Hematopoietic multipotent progenitor cell treated with erythropoietin and hydrocortisone succinate and interleukin-3 and kit ligand, for 4 days (in vitro differentiated cells): ENCODE measurements at places on chromosomes 1 and 21.

- DNase-seq: no peak
Measured at GRCh38 chr21:17436626-17437111, 76.2 kb upstream of the CXADR start.

DNA sequence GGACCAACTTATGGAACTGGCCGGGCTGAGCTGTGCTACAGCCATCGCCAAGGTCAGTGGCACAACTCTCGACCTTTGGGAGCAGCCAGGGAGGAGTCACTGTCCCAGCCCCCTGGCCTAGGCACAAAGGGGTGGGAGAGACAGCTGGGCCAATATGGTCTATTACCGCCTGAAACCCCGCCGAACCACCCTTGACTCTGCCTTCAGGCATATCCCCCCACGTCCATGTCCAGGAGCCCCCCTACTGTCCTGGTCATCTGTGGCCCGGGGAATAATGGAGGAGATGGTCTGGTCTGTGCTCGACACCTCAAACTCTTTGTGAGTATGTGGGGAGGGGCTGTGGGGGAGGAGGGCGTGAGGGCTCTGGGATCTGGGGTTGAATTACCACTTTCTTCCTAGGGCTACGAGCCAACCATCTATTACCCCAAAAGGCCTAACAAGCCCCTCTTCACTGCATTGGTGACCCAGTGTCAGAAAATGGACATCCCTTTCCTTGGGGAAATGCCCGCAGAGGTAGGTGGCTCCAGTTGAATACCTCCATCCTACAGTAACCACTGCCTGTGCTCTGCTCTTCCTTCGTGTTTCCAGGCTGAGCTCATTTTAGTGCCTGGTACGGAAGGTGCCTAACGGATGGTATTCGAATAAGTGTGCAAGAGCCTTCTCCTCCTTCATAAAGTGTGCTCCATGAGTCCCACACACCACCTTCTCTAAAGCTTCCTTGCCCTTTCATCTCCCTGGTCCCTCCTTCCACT is 758 bp downstream of the NAXE start:
- DNase-seq: peak; percentile 16

GRCh38 chr1:183733715-183734114 is 71.2 kb upstream of the RGL1 start:
- peak; percentile 18 for DNase-seq

DNA sequence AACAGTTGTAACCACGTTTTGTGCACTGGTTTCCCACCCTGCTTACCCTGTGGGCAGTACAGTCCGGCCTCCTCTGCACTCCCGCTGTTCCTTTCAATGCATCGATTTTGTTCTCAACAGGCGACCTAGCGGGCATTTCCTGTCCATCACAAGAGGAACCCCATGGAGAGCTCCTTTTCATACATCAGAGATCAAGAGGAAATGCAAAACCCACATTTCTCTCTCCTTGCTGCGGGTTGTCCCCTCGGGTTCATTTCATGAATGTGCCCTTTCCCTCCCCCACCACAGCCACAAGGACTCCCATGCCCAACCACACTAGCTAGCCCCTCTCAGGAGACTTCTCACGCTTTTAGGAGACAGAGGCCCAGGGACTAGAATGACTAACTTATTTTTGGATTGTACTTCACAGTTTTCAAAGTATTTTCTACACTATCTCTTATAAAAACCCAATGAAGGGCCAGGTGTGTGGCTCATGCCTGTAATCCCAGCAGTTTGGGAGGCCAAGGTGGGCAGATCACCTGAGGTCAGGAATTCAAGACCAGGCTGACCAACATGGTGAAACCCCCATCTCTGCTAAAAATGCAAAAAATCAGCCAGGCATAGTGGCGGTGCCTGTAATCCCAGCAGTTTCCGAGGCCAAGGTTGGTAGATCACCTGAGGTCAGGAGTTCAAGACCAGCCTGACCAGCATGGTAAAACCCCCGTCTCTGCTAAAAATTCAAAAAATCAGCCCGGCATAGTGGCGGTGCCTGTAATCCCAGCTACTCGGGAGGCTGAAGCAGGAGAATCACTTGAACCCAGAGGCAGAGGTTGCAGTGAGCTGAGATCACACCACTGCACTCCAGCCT is 18.4 kb downstream of the ATP1A4 start:
- peak; percentile 77 for DNase-seq

- no peak for DNase-seq
Measured at GRCh38 chr1:74610961-74611360, 62.6 kb downstream of the ERICH3 start.

GRCh38 chr21:18529254-18529653 is 125.7 kb upstream of the TMPRSS15 start:
- no peak for DNase-seq

- no peak for DNase-seq
Measured at GRCh38 chr1:200081151-200081968, 53.9 kb downstream of the NR5A2 start.

GRCh38 chr1:167935216-167936067 is 1.0 kb upstream of the DCAF6 start:
- DNase-seq: peak; percentile 63

DNA sequence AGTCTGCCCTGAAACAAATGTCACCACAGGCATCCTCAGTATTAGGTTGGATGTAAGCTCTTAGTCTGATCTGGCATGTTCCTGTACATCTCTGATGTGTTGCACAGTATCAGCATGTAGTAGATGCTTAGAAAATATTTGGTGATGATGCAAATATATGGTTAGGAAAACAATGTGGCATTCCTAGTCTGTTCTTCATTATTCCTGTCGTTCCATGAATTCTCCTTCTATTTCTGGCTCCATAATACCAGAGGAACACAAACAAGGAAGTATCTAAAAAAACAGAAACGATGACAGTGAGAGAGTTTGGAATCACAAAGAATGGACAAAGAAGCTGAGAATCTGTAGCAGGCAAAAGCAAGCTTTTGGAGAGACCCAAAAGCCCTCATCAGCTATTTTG is 236.6 kb downstream of the HHAT start:
- DNase-seq: no peak

DNA sequence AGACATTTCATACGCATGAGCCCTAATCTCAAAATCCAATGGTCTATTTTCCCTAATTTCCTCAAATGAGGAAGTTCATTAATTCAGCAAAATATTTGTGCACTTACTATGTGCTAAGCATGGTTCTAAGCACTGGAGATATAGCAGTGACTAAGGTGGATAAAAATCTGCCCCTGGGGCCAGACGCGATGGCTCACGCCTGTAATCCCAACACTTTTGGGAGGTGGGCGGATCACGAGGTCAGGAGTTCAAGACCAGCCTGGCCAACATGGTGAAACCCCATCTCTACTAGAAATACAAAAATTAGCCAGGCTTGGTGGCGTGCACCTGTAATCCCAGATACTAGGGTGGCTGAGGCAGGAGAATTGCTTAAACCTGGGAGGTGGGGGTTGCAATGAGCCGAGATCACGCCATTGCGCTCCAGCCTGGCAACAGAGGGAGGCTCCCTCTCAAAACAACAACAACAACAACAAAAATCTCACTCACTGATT is 4.3 kb upstream of the MIIP start:
- no peak for DNase-seq

- peak; percentile 22 for DNase-seq
Measured at GRCh38 chr1:52706136-52706670, 8.1 kb upstream of the COA7 start.

DNA sequence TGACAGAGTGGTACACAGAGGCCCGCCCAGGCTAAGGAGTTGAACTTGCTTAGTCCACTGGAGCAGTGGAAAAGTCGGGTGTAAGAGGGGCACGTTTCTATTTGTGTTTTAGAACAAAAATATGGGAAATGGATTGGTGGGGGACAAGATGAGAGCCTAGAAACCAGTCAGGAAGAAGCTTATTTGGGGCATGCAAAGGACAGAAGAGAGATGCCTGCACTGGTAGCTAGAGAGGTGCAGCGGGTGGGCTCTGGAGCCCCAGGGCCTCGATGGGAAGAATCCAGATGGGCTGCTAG is 1.2 kb upstream of the LIN9 start:
- DNase-seq: no peak

DNA sequence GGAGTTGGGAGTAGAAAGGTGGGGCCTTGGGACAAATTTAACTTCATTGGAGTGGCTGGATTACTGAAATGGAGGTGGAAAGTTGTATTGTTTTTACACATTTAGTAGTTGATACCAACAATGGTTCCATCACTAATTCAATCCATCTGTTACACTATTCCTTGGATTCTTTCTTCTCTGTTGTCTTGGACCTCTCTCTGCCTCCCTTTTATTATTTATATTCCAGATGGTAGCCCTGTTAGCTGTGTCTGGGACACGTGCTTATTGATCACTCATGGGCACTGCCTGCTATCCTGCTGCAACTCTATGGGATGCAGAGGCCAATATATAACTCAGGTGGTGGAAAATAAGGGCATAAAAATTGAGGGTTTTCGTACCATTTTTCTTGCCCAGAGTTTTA is 346.3 kb downstream of the PAPPA2 start:
- no peak for DNase-seq

GRCh38 chr1:11653861-11654136 is 430 bp downstream of the FBXO2 start:
- DNase-seq: no peak

DNA sequence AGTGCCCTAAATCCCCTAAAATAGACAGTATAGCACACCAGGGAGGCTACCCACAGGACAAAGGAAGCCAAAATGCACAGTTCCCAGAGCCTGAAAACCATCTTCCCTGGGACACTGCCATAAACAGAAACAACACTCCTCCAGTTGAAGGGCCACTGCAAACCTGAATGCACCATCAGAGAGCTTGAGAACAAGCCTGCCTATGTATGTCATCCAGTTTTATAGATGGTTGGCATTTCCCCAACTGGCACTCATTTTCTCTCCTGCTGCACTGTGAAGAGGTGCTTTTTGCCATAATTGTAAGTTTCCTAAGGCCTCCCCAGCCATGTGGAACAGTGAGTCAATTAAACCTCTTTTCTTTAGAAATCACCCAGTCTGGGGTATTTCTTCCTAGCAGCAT is 169.0 kb downstream of the AGBL4 start:
- no peak for DNase-seq

GRCh38 chr1:64856553-64856952 is 109.8 kb downstream of the JAK1 start:
- DNase-seq: peak; percentile 8

DNA sequence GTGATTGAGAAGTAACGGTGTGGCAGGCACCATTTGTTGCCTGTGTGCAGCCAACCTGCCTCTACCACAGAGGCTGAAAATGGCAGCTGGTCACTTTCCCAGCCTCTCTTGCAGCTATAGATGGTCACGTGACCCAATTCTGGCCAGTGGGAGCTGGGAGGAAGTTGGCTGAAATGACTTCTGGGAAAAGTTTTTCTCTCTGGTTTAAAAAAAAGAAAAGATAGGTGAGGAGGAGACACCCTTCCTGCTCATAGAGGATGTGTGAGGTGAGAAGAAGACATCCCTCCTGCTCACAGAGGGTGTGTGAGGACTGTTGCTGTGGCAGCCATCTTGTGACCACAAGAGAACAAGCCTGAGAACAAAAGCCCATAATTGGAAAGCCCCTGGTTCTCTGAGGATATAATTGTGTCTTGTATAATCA is 122.8 kb downstream of the SYF2 start:
- DNase-seq: no peak

DNA sequence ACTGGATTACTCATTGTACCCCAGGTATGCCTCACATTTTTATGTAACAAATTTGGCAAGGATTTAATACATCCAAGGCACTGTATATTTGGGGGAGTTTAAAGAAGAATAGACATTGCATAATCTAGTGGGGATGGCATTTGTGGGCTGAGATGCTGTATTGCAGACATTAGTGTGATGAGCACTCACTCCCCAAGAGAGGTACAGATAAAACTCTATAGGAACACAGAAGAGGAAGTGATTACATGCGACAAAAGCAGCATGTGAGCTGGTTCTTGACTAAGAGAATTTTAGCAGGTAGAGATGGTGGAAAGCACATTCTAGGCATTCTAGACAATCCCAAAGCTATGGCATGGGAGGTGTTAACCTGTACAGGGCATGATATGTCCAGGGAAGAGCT is 24.2 kb upstream of the CDC14A start:
- peak; percentile 73 for DNase-seq

- no peak for DNase-seq
Measured at GRCh38 chr1:95984798-95985374, 736.7 kb upstream of the PTBP2 start.

GRCh38 chr1:230684146-230684545 is 29.8 kb downstream of the AGT start:
- no peak for DNase-seq

GRCh38 chr21:35077975-35078374 is 28.9 kb upstream of the RUNX1 start:
- no peak for DNase-seq

- DNase-seq: peak; percentile 20
Measured at GRCh38 chr1:52602856-52603600, 857 bp downstream of the GPX7 start.

GRCh38 chr1:8095584-8095983 is 69.5 kb upstream of the ERRFI1 start:
- DNase-seq: no peak

- no peak for DNase-seq
Measured at GRCh38 chr1:64047549-64047996, 155.8 kb upstream of the UBE2U start.

GRCh38 chr1:210922666-210923065 is 211.3 kb downstream of the KCNH1 start:
- DNase-seq: no peak

- DNase-seq: no peak
Measured at GRCh38 chr1:225626698-225627097, 26.2 kb downstream of the ENAH start.

DNA sequence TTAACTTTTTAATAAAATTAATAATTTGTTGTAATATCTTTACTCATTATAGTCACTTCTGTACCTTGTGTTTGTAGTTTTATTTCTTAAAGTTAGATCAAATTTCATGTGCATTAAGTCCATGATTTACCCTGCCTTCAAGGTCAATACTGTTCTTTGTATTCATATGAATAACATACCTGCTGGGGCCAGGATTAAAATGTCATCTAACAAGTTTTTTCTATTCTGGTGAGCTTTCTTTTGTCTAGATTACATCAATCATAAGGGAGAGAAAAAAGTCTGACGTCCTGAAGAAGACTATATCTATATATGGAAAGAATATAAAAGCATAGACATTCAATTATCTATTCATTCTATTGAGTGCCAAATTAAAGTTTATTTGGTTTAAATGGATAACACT is 232.6 kb downstream of the COL11A1 start:
- no peak for DNase-seq

GRCh38 chr1:37752583-37753471 is 12.1 kb downstream of the EPHA10 start:
- DNase-seq: peak; percentile 50

GRCh38 chr1:65420590-65421350 is at the start of the genes LEPR and LEPROT:
Gene LEPR (plus strand): TSS chr1:65420668. CDS start chr1:65565566, 144,898 bp downstream.
Gene LEPROT (plus strand): TSS chr1:65420668. CDS start chr1:65420725, 57 bp downstream.
- no peak for DNase-seq

- peak; percentile 90 for DNase-seq
Measured at GRCh38 chr1:243254233-243254926, 701 bp downstream of the CEP170 start.
